ENCODE measurements at places on chromosomes 16 and 17. TPM values are rescaled to one million over a fixed set of nuclear protein-coding genes. Genes with fewer than 3 reads are reported as not detected.

CLEC19A gene
- total RNA-seq, result not detected

KRTAP4-4 gene
- total RNA-seq, result not detected

IGSF6 gene
- not detected for total RNA-seq

CHCT1 gene
- not detected for total RNA-seq

NPW gene
- 0.65 TPM for total RNA-seq

SKAP1 gene
- 0.28 TPM for total RNA-seq

CACNG1 gene
- total RNA-seq, result not detected

TMEM204 gene
- total RNA-seq, result 4.8 TPM

ZNF469 gene
- 9.8 TPM for total RNA-seq

CD300E gene
- not detected for total RNA-seq

ZNF423 gene
- under 0.01 TPM for total RNA-seq

HEATR9 gene
- not detected for total RNA-seq

OTOP2 gene
- total RNA-seq, result not detected

SLC47A1 gene
- not detected for total RNA-seq

HBQ1 gene
- total RNA-seq, result not detected

ARHGAP44 gene
- total RNA-seq, result 1.2 TPM

TNK1 gene
- total RNA-seq, result 1.2 TPM

Measured in smooth muscle cell of the umbilical artery (primary cell).